ENCODE measurements at places on chromosomes 7 and 10.

DNA sequence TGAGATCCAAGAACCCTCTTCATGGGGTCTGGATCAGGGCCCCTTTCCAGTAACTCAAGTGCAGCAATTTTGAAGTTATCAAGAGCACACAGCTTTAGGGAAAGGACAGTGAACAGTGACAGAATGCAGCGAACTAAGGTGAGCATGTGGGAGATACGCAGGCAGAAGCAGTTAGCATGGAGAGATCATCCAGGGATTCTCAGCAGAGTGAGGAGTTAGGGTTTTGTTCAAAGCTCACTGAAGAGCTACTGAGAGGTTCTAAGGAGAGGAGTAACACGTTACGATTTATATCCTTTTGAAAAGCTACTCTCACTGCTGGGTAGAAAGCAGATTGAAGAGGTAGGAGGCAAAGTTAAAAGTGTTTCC is 83.6 kb upstream of the MPP7 start:
- peak; percentile 20 for DNase-seq

GRCh38 chr7:51376420-51377092 is 59.9 kb upstream of the COBL start:
- DNase-seq: peak; percentile 69

DNA sequence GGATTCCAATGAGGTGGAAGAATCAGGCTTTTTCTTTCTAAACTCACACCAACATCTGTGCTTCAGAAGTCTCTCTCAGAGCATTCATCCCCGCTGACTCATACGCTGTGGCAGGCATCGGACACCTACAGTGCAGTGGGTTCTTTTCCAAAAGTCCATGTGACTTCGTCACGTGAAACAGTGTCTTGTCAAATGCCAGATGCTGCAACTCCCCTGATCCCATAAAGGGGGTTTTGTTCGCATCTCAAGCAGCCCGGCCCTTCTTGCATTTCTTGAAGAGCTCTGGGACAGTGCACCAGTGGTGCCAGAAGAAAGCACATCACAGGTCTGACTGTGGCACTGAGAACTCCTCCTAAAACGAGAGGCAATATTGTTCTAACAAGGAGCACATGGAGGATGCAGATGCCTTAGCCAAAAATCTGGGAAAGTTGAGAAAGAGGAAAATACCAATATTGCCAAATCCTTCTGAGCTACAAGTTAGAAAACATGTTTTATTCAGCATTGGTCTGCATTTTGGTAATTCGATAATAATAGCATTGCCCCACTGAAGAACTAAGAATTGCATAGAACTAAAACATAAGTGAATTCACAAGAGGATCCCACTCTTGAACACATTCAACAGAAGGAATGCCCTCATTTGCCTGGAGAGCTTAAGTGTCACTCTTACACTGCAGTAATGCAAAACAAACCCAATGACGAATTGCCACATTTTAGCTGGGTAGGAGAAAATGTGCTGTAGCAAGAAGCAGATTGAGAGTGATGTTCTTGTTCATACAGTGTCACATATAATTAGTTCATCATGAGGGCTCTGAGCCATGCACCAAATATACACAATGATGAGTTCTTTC is 204.4 kb downstream of the CXCL12 start:
- DNase-seq: no peak

- DNase-seq: peak; percentile 65
Measured at GRCh38 chr10:97072851-97073665, 112.7 kb downstream of the SLIT1 start.

DNA sequence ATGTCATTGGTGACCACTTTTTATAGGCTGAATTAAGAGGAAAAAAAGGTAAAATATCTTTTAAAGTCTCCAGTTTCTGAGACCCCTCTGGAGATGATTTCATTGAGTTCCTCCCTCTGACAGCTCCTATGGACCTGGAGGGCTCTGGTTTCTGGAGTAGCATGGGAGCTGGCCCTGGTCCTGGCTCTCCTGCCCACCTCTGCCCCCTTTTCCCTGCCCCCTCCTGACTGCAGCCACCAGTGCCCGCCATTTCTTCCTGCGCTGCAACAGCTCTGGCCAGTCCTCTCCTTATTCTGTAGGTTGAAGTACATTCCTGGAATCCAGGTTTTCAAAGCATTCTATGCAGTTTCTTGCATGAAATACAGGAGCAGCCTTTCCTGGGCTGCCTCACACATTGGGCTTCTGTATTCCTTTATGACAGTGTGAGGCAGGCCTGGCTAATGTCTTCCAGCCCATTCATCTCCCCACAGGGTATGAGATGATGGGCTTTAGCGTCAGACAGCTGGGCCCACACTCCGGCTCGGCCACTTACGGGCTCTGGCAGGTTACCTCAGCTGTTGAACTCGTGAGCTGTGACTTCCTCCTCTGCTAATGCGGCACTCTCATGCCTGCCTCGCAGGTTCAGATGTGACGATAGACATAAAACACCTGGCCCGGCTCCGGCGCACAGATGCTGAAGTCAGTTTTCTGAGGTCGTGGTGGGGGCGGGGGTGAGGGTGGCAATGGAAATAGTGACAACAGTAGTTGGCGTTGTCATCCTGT is 101.7 kb downstream of the MGMT start:
- DNase-seq: no peak

DNA sequence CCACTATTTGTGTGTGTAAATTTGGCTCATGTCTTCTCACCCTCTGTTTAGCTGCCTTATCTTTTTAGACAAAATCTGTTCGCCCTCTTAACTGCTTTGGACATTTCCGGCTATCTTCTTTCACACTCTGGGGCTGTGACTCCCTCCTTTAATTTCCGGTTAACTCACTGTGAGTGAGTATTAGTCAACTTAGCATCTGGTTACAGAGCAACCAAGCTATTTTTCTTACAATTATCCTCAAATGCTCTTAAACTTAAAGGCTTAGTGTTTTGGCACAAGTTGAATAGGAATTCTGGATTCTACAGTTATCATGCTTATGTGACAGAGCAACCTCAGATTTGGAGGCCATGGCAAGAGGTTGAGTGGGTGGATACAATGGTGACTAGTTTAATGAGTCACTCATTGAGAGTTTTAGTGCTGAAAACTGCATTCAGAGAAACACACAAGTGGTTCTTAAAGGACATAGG is 177.6 kb upstream of the SEMA3A start:
- no peak for DNase-seq

- DNase-seq: peak; percentile 93
Measured at GRCh38 chr7:96596120-96596826, 113.4 kb downstream of the SEM1 start.
